Endodermal cell (in vitro differentiated cells): ENCODE measurements at places on chromosomes 12 and 14. TPM values are rescaled to one million over a fixed set of nuclear protein-coding genes. Genes with fewer than 3 reads are reported as not detected.

DNA sequence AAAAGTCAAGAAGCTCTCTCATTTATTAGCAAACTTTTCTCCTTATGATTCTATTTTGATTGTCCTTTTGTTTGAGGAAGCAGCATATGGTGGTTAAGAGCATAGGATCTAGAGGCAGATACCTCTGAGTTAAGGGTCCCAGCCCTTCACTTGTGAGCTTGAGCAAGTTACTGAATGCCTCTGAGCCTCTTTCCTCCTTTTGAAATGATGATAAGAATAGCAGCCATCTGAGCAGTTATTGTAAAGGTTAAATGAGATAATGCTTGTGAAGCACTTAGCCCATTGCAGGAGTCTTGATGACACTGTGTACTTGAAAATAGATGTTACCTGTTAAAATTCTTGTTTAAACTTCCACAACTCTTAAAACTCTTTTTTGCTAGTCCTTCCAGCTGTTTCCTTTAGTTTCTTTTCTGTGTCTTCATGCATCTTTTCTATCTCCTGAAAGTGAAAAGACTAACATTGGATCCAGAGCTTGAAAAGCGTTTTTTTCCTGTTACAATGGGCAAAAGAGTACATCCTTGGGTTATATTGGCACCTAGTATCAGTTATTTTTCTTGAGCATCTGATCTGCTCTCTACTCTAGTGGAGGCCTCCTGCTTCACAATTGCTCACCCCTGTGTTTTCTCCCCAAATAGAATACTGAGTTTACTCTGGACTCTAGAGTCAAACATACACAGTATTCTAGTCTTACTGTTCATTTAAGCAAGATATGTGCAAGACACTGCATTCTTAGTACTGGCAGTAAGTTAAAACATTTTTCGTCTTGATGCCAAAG, 3.1 kb downstream of the HIF1A start:
- H3K4me3 ChIP-seq: peak overlapping the region; percentile 97
- no peak for DNase-seq
- peaks cover 3% of the 10 kb centered on the region for H3K4me1 ChIP-seq
- H3K27me3 ChIP-seq: no peaks in the 10 kb centered on the region
- H3K27ac ChIP-seq: no peak overlapping the region

DNA sequence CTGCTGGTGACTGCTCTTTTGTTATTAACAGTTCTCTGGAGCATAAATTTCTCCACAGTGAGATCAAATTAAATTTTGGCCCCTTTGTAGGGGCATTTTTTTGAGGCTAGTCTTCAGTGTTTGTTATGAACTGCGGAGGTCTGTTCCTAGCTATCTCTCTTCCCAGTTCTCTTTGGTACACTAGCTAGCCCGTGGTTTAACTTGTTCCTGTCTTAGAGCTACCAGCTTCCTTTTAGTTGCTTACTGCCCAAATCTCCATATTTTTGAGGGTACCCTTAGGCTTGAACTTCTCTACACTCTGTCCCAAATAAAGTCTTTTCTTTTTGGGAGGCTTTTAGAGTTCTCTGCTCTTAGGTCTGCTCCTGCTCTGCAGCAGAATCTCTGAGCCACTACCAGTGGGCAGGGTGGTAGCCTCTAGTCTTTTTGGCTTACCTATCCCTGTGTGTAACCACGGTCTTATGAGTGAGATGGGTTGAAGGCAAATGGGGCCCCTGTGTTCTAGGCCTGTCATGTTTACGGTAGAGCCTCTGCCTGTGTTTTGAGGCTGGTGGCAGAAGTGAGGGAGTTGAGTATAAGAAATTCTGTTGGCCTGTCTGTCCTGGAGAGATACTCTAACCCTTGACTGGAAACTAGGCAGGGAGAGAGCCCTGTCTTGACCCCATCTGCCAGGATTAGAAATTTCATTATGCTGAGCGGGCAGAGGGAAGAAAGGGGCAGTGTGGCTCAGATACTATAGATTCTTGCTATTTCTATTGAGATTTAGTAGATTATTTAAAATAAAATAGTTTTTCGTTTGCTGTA, 21.0 kb downstream of the CNOT2 start:
- H3K27ac ChIP-seq: no peak overlapping the region
- H3K4me3 ChIP-seq: no peak overlapping the region
- H3K36me3 ChIP-seq: no peaks in the 10 kb centered on the region
- no peaks in the 10 kb centered on the region for H3K27me3 ChIP-seq

- no peak for DNase-seq
- H3K4me3 ChIP-seq: no peak overlapping the region
- no peak overlapping the region for H3K27ac ChIP-seq
- H3K4me1 ChIP-seq: peaks cover 6% of the 10 kb centered on the region
Observed at GRCh38 chr12:42996869-42997431, 407.4 kb upstream of the PRICKLE1 start.

GRCh38 chr12:4496145-4496838, 42.4 kb upstream of the RAD51AP1 start:
- no peak for DNase-seq
- H3K4me3 ChIP-seq: no peak overlapping the region
- no peaks in the 10 kb centered on the region for H3K27me3 ChIP-seq
- H3K4me1 ChIP-seq: no peaks in the 10 kb centered on the region
- H3K36me3 ChIP-seq: peaks cover 47% of the 10 kb centered on the region

Gene ATXN7L3B
- 55.7 and 57.1 TPM in 2 replicates for total RNA-seq

GRCh38 chr12:83113945-83114344, 427.2 kb downstream of the TMTC2 start:
- no peaks in the 10 kb centered on the region for H3K27me3 ChIP-seq
- H3K4me1 ChIP-seq: no peaks in the 10 kb centered on the region
- no peak for DNase-seq
- no peak overlapping the region for H3K4me3 ChIP-seq
- no peaks in the 10 kb centered on the region for H3K36me3 ChIP-seq

Gene STON2
- total RNA-seq: 43.9 and 46.8 TPM in 2 replicates

- H3K27me3 ChIP-seq: peaks cover 5% of the 10 kb centered on the region
- H3K36me3 ChIP-seq: no peaks in the 10 kb centered on the region
- no peak overlapping the region for H3K27ac ChIP-seq
- H3K4me1 ChIP-seq: no peaks in the 10 kb centered on the region
Observed at GRCh38 chr12:107474639-107475539, 210.7 kb upstream of the PWP1 start.

Gene BDKRB1
- total RNA-seq: 0.24 TPM in 1 of 2 replicates, not detected in the other

- H3K4me3 ChIP-seq: no peak overlapping the region
- peak; percentile 45 for DNase-seq
- H3K27me3 ChIP-seq: no peaks in the 10 kb centered on the region
- no peaks in the 10 kb centered on the region for H3K36me3 ChIP-seq
- no peak overlapping the region for H3K27ac ChIP-seq
Observed at GRCh38 chr12:131074221-131075083, 120.7 kb downstream of the ADGRD1 start.

Gene ACADS
- 7.3 and 8.0 TPM in 2 replicates for total RNA-seq

GRCh38 chr12:112370199-112370598, 12.0 kb downstream of the HECTD4 start:
- no peak overlapping the region for H3K27ac ChIP-seq
- DNase-seq: no peak
- H3K4me3 ChIP-seq: no peak overlapping the region
- peaks cover 3% of the 10 kb centered on the region for H3K36me3 ChIP-seq
- no peaks in the 10 kb centered on the region for H3K4me1 ChIP-seq

DNA sequence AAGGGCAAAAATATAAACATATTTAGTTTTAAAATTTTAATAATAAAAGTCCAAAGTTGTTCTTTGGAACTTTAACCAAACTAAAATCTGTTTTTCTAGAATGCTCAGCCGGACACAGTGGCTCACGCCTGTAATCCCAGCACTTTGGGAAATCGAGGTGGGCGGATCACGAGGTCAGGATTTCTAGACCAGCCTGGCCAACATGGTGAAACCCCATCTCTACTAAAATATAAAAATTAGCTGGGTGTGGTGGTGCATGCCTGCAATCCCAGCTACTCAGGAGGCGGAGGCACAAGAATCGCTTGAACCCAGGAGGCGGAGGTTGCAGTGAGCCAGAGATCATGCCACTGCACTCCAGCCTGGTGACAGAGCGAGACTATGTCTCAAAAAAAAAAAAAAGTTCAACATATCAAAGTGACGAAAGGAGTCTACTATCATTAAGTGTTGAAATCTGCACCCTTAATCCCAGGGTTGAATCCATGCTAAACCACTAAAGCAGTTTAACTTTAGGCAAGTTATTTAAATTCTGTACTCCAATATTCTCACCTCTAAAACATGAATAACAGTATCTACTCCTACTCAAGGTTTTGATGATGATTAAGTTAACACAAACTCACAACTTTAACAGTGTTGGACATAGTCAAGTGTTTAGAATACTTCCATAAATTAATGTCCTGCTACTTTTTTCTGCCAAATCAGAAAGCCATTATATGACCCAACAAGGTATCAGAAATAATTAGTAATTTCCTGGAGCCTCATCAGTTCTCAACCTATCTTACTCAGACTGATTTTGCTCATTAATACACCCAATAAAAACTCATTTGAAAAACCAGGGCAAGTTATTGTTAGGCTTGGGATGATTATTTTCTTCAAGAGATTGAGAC, 11.0 kb downstream of the HNRNPC start:
- no peaks in the 10 kb centered on the region for H3K27me3 ChIP-seq
- H3K4me3 ChIP-seq: peak overlapping the region; percentile 31
- peaks cover 90% of the 10 kb centered on the region for H3K36me3 ChIP-seq
- no peak for DNase-seq

Gene AHNAK2
- 2.2 and 2.7 TPM in 2 replicates for total RNA-seq

- DNase-seq: no peak
- no peaks in the 10 kb centered on the region for H3K27me3 ChIP-seq
- H3K4me1 ChIP-seq: no peaks in the 10 kb centered on the region
- H3K4me3 ChIP-seq: no peak overlapping the region
- no peaks in the 10 kb centered on the region for H3K36me3 ChIP-seq
- no peak overlapping the region for H3K27ac ChIP-seq
Observed at GRCh38 chr14:74049876-74050495, 30.8 kb downstream of the BBOF1 start.

GRCh38 chr12:106897082-106897481, 58.6 kb upstream of the TMEM263 start:
- H3K27ac ChIP-seq: no peak overlapping the region
- H3K4me1 ChIP-seq: peaks cover 3% of the 10 kb centered on the region
- no peak for DNase-seq

GRCh38 chr14:85234156-85235025, 295.6 kb upstream of the FLRT2 start:
- no peaks in the 10 kb centered on the region for H3K27me3 ChIP-seq
- no peak overlapping the region for H3K27ac ChIP-seq
- no peaks in the 10 kb centered on the region for H3K36me3 ChIP-seq
- no peaks in the 10 kb centered on the region for H3K4me1 ChIP-seq
- no peak for DNase-seq

GRCh38 chr12:81078469-81079196, 754 bp downstream of the ACSS3 start:
- H3K27ac ChIP-seq: no peak overlapping the region
- no peaks in the 10 kb centered on the region for H3K36me3 ChIP-seq
- H3K4me1 ChIP-seq: peaks cover 25% of the 10 kb centered on the region
- H3K4me3 ChIP-seq: peak overlapping the region; percentile 92

Gene RTL1
- total RNA-seq: 1.3 to 2.0 TPM (median 2.0 TPM) in 3 replicates

DNA sequence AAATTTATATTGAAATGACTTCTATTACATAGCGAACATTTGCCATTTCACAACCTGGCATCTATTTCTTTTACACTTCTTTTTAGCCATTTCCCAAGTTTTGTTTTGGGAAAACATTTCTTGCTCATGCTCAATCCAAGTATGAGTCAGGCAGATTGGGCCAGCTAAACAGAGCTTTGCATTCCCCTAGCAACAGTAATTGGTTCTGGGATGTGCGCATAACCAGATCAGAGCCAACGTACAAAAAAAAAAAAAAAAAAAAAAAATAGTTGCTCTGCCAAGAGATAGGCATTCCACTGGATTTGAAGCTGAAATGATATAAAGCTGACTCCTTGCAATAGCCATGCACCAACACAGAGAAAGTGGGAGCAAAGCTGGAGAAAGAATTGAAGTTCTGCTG, 37.5 kb downstream of the PLCZ1 start:
- DNase-seq: no peak
- no peaks in the 10 kb centered on the region for H3K36me3 ChIP-seq
- H3K4me3 ChIP-seq: no peak overlapping the region
- no peak overlapping the region for H3K27ac ChIP-seq
- H3K27me3 ChIP-seq: no peaks in the 10 kb centered on the region
- peaks cover 7% of the 10 kb centered on the region for H3K4me1 ChIP-seq

Gene RHNO1
- 70.0 and 72.3 TPM in 2 replicates for total RNA-seq

DNA sequence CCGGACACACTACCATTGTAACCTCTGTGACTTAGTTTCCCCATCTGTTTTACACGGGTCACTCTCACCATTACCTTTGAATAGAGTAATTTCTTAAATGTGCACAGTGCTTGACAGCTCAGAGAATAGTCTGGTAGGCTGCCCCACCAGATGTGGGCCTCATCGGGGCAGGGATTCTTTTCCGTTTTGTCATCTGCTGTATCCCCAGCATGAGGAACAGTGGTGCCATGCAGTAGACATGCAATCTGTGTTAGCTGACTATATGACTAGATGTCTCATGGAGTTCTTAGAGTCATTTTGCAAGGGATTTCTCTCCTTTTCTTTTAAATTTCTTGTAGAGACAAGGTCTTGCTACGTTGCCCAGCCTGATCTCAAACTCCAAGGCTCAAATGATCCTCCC, 44.9 kb upstream of the PLEKHG3 start:
- H3K4me1 ChIP-seq: no peaks in the 10 kb centered on the region
- H3K27me3 ChIP-seq: no peaks in the 10 kb centered on the region
- DNase-seq: no peak
- H3K27ac ChIP-seq: no peak overlapping the region
- peak overlapping the region; percentile 62 for H3K4me3 ChIP-seq
- no peaks in the 10 kb centered on the region for H3K36me3 ChIP-seq
